ENCODE measurements at places on chromosomes 7 and 10. TPM values are rescaled to one million over a fixed set of nuclear protein-coding genes. Genes with fewer than 3 reads are reported as not detected.

DNA sequence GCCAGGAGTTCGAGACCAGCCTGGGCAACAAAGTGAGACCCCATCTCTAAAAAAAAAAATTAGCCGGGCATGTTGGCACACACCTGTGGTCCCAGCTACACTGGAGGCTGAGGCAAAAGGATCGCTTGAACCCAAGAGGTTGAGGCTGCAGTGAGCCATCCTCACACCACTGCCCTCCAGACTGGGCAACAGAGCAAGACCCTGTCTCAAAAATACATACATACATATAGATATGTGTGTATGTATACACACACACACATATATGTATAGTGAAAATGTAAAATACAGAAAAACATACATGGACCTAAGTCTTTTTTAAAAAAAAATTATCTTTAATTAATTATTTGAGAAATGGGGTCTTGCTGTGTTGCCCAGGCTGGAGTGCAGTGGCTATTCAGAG is 5.5 kb downstream of the SMO start:
- DNase-seq: no peak

DNA sequence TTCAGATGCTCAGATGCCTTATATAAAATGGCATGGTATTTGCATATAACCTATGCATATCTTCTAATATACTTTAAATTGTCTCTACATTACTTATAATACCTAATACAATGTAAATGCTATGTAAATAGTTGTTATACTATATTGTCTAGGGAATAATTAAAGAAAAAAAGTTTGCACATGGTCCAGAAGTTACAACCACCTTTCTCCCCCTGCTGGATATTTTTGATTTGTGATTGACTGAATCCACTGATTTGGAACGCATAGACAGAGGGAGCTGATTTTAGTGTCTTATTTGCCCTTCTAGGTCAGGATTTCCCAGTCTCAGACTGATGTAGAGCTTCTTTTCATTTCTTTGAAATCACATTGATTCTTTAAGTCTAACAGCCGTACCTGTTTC is 31.8 kb downstream of the MDFIC start:
- no peak for DNase-seq

DNA sequence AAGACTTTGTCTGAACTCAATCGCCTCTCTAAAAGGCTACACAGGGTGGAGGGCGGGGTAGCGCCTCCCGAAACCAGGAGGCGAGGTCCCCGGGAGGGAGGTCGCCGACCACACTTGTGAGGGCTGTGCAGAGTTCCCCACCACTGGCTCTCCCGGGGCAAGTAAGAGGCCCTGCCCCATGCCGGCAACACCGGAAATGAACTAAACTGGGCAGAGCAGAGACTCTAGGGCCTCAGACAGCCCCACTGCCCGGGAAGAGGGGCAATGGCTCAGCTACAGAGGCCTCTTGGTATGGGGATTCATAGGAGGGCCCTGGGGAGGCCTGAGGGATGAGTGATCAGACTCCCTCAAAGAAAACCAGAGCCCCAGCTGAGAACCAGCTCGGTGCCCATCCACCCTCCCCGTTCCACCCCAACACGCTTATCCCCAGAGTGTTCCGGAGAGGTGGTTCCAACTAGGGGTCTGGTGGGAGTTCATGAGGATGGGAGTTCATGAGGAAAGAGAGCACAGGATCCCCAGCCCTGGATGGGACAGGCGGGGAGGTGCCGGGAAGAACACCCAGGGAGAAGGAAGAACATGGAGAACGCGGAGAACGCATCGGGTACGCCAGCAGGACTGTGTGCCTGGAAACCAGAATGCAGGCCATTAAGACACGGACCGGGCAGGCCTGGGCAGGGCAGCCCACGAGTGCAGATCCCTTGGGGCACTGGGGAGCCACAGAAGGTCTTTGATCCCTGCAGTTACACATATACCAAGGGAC is 89.4 kb upstream of the MYL10 start:
- no peak for DNase-seq

GRCh38 chr10:37831495-37832333 is 25.7 kb downstream of the ZNF248 start:
- DNase-seq: no peak

DNA sequence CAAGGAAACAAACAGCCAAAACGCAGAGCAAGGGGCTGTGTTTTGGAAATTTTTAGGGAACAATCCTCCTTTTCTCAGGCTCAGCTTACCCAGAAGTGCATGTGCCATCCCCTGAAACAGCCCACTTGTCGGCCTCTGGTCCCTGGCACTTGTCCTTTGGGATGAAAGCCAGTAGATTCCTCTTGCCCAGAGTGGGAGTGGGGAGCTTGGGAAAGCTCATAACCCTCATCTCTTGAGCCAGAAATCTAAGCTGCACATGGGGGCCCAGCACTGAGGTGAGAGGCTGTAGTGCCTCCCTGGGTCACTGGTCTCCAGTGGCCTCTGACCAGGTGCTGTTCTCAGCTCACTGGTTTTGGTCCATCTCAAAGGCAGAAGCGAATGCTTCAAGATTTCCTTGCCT is 150.3 kb downstream of the RNF216 start:
- no peak for DNase-seq

DNA sequence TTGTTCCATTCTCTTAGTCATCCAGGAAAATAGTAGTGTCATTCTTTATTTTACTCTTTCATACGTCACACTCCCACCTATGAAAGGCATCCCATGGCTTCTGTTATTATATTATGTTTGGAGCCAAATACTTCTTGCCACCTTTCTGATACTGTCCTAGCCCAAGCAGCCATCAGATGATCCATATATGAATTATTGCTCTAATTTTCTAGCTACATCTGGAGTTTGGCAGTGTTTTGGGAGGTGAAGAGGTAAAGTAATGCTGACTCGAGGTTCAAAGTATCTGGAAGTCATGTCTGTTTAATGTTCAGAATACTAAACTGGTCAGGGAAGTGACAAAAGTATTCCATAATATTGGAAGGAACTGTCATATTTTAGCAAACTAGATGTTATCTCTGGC is 362.5 kb downstream of the GPR37 start:
- no peak for DNase-seq

Gene NUTM2E
- total RNA-seq: not detected

Gene PMS2
- 7.4 TPM for total RNA-seq

Gene CALML5
- not detected for total RNA-seq
